Eye (tissue), 1 donor: ENCODE measurements at places on chromosomes 6 and 20.

GRCh38 chr6:139955366-139956155 lies 581.1 kb upstream of the CITED2 start:
- no peak for DNase-seq

DNA sequence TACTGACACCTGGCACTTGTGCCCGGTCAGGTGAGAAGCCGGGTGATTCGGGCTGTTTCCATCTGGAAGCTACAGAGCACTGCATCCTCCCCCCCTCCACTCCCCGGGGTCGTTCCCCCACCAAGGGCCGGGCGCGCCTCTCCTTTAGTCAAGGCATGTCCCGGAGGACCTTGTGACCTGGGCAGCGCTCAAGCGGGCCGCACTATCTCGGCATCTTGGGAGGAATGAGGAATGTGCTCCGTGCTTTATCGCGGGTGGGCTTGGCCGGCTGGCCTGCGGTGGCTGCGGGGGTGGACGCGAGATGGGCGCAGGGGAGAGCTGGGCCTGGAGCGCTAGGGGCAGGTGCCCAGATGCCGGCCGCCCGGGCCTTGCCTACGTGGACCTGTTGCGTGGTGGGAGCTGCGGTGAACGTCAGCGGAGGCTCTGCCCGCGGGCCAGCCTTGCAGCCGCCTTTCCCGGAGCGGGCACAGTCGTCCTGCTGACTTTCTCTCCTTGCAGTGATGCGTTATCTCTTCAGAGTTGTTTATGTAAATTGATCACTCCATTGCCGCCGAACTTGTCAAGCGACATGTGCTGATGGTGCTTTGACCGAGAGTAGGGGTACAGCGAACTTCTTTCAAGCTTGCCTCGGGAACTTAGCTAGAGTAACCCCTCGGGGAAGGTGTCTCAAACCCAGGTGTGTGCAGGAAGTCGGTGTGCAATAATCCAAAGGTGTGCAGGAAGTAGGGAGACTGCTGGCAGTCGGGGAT lies 1.1 kb downstream of the LRRC1 start:
- DNase-seq = peak; percentile 76

GRCh38 chr6:14159090-14159489 lies 41.5 kb downstream of the CD83 start:
- DNase-seq = no peak

DNA sequence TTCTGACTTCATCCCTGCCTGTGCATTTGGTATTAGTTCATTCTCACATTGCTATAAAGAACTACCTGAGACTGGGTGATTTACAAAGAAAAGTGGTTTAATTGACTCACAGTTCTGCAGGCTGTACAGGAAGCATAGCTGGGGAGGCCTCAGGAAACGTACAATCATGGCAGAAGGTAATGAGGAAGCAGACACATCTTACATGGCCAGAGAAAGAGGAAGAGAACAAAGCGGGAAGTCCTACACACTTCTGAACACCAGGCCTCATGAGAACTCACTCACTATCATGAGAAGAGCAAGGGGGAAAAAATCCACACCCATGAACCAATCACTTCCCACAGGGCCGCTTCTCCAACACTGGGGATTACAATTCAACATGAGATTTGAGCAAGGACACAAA lies 303.9 kb downstream of the CBLN4 start:
- no peak for DNase-seq

GRCh38 chr20:49635166-49635565 lies 67.2 kb upstream of the PTGIS start:
- no peak for DNase-seq

DNA sequence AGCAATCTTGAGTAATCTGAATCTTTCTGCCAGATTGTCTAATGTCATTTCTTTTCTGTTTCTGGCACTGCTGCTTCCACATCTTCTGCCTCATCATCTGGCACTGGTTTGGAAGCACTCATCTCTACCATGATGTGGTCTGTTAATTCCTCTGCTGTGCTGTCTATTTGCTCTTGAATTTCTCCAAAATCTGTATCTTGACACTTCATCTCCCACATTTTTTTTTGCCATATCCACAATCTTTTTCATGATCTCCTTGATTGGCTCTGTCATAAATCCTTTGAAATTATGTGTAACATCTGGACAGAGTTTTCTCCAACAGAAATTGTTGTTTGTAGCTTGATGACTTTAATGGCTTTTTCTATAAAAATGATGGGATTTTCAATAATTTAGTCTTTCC lies 417.8 kb upstream of the MANEA start:
- DNase-seq = no peak

DNA sequence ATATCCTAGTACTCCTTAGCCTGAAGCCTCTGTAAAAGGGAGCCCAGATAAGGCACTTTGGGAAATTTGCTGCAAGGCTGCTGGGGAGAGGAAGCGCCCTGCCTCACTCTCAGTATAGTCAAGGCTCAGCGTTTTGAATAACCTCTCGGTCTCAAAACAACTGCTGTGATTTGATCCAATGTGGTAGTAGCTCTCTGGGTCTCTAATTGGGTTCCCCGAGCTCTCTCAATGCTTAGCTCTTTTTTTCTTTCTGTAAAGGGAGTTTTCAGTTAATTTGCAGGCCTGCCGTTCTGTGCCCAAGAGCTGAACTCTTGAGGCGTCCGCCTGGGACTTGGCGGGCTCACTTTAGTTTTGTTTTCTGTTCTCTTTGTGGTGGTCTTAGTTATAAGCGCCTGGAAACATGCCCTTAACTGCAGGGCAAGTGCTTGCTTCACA lies 41.2 kb downstream of the ZHX3 start:
- DNase-seq = peak; percentile 38

DNA sequence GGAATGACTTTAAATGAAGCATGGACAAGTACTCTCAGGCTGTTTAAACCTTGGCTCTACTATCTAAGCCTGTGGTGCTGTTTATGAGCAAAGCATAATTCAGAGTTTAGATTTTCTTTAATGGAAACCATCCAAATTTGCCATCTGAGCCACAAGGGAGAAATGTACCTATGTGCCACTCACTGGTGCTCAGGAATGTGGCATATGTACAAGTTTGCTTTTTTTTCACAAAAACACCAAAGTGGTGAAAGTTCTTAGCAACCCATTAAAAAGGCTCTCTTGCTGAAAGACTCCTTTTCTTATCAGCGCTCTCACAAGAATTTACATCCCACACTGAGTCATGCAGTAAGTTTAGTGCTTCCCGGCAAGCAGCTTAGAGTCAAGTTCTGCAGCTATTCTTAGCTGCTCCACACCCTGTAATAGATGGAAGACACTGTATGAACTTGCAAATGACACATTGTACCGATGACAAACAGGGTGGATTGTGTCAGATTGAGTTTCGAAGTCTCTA lies 57.3 kb upstream of the MLIP start:
- DNase-seq = peak; percentile 27

- DNase-seq = no peak
Observed at GRCh38 chr6:138957484-138957883, 30.6 kb downstream of the REPS1 start.

GRCh38 chr6:77450924-77451323 lies 12.4 kb downstream of the HTR1B start:
- DNase-seq = peak; percentile 14

- no peak for DNase-seq
Observed at GRCh38 chr6:99121748-99122147, 174.0 kb upstream of the FBXL4 start.

GRCh38 chr6:56746767-56747504 lies 104.2 kb upstream of the DST start:
- no peak for DNase-seq

- DNase-seq = peak; percentile 21
Observed at GRCh38 chr20:22723659-22724058, 139.3 kb upstream of the FOXA2 start.

DNA sequence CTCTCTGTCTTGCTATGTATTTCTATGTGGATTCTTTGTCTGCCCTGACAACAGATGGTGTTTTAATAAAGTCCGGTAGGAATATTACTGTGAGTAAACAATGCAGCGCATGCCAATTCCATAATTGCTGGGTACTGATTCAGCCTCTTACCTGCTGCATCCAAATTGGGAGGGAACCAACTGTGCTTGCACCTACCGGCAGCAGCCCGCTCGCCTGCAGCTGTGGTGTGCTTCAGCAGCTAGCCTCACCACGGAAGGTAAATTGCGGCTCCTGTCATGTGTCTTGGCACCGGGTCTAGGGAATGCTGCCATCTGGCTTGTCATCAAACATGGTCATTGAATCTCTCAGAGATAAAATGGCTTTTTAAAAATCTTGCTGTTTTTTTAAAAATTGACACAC lies 704.8 kb upstream of the SLC35B3 start:
- DNase-seq = peak; percentile 46

GRCh38 chr20:63734946-63735858 lies 1.3 kb upstream of the LIME1 start:
- no peak for DNase-seq

- no peak for DNase-seq
Observed at GRCh38 chr6:31186052-31186734, 15.7 kb upstream of the POU5F1 start.

DNA sequence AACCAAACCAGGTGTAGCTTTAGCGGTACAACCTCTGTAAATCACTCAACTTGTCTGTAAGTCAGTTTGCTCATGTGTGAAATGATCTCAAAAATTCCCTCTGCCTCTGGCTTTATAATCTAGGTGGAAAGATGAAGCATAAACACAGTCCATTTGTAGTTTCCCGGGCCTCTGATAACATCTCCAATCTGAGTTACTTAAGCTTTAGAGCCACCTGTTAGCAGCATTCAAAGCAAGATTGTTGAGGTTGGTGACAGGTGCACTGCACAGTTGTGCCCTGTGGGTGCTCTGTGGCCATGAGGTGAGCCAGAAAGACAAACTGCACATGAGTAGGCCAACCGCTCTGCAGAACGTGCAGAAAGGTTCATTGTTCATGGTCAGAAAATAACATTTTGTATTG lies 53.7 kb downstream of the MOCS1 start:
- DNase-seq = no peak

GRCh38 chr6:29527126-29527525 lies 32.4 kb downstream of the UBD start:
- DNase-seq = no peak

GRCh38 chr6:128507337-128508310 lies 12.8 kb downstream of the PTPRK start:
- no peak for DNase-seq

DNA sequence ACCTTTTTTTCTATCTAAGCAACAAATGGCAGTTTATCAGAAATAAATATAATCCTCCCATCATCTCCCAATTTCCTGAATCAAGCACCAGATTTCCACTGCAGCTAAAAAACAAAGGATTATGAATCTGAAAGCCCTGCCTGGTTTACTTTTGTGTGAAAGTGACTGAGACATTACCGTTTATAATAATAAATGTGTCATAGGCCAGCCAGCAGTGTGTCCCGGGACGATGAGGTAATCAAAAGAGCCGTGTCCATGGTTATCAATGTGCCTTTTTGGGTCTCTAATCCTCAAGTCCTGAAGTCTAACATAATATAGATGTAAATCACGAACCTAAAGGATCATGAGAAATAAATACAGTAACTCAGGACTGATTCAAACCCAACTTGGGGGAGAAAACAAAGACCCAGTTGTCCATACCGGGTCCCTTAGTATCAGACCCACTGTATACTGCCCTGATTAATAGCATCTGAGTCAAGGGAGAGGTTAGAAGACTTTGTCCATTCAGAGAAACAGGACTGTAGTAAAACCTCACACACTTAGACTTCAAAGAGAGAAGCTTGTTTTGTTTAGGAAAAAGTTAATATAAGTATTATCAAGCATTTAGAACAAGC lies 149.1 kb downstream of the SASH1 start:
- no peak for DNase-seq

- no peak for DNase-seq
Observed at GRCh38 chr6:154347981-154348380, 8.6 kb downstream of the IPCEF1 start.

GRCh38 chr20:1215386-1216170 lies 10.3 kb upstream of the RAD21L1 start:
- DNase-seq = no peak

DNA sequence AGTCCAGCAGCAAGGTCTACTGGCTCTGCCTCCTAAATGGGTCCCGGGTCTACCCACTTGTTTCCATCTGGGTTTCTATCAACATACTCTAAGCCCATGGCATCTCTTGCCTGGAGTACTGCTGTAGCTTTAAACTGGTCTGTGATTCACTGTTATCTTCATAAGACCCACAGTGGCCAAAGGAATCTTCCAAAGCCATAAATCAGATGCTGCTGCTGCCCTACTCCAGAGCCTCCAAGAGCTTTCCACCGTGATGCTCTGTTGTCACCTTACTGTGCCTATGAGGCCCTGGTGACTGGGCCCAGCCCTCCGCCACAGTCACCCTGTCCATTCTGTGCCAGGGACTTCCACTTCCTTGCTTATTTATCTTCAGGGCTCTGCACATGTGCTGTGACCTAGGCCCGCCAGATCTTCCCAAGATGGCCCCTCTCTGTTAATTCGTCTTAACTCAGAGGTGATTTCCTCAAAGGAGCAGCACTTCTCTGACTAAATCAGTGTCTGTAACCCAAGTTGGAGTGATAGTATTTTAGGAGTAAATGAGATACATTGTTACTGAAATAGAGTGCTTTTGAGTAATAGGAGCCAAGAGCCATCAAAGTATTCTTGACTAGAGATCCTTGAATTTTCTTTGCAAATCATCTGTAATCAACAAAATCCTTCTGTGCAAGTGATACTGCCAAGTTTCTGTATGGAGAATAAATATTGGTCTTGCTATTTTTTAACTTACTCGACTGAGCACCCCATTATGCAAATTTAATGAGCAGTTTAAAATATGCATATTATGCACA lies 102.5 kb downstream of the PPP1R14C start:
- no peak for DNase-seq

DNA sequence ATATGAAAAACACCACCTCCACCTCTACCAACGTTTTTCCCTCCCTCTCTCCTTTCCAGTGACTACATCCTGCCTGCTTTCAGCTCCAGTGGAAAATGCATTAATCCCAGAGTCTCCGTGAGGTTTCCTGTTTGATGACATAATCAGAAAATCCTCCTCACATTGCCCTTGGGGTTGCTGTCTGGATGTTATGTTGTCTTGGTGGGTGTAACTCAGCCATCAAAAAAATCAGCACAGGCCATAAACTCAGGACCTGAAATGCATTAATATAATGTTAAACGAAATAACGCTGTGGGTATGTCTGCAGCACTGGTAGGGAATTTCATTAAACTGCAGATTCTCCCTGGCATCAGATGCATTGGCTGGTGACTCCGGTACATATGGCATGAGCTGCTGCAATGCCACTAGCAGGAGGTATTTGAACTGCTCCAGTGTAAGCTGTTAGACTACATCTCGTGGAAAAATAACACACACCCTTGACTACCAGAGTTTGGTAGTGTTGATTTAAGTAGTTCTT lies 297.8 kb downstream of the PRL start:
- DNase-seq = peak; percentile 76

DNA sequence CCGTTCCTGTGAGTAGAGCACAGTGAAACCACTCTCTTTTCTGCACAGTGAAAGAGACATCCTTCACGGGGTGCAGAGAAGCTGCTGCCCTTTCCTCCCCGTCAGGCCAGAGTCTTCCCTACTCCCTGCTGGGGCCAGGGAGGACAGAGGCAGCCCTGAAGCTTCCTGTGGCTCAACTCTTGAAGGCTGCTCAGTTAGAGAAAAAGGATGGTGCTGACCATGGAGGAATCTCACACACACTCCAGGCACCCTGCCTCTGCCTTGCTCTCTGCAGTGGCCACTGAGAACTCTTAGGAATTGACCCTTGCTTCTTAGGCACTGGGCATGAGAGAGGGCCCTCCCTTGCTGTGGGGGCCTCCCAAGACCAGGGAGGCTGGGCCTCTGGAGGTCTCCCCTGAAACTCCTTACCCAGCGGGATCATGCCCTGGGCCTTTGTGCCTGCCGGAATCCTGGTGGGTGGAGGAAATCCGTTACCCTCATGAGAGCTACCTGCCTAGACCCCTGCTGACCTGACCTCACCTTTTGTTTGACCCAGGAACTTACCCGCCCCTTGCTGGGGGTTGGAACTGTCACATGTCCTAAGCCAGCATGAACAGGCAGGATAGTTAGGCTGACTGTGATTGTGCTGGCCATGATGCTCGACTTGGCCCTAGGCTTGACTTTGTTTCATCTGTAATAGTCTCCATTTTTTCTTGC lies 65.0 kb upstream of the CD93 start:
- no peak for DNase-seq
